ENCODE measurements at places on chromosomes 7 and 10.

DNA sequence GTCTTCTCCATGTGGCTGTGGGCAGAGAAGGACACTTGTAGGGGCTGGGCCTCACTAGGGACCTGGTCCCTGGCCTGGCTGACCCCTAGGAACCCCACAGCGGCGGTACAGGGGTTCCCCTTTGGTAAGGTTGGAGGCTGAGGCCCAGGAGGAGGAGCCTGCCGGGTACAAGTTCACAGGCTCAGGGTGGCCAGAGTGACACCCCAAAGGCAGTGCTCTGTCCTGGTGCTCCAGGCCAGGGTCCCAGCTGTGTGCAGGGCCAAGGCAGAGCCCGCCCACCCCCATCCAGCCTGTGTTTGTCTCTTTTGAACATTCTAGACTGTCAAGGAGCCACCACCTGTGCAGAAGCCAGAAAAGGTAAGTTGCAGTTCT lies 23.3 kb downstream of the ANTXRL start:
- no peak for DNase-seq

DNA sequence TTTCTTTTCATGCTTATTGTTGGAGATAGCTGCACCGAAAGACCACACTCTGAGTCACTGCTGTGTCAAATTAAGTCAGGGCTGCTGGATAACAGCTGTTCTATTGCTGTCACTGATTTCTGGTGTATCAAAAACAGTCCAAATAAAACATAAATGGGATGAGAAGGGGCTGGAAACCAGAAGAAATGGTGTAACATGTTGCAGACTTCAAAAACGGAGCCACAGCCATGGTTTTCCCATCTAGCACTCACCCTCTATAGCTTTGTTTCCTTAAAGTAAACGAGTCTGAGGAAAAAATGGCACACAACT lies 103.3 kb upstream of the DIP2C start:
- no peak for DNase-seq

DNA sequence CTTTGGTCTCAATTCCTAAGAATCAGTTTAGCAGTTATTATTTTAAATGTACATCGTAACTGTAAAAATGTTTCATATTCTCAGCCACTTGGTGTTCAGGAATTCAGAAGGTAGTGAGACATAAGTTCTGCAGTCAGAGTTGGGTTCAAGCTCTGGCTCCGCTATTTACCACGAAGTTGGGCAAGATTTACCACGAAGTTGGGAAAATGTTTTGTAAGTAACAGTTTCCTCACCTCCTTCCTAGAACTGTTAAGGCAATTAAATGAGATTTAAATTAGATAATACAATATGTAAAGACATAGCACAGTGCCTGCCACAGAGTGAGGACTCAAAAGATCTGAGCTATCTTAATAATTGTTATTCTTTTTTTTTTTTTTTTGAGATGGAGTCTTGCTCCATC lies 16.3 kb upstream of the ABLIM1 start:
- no peak for DNase-seq

DNA sequence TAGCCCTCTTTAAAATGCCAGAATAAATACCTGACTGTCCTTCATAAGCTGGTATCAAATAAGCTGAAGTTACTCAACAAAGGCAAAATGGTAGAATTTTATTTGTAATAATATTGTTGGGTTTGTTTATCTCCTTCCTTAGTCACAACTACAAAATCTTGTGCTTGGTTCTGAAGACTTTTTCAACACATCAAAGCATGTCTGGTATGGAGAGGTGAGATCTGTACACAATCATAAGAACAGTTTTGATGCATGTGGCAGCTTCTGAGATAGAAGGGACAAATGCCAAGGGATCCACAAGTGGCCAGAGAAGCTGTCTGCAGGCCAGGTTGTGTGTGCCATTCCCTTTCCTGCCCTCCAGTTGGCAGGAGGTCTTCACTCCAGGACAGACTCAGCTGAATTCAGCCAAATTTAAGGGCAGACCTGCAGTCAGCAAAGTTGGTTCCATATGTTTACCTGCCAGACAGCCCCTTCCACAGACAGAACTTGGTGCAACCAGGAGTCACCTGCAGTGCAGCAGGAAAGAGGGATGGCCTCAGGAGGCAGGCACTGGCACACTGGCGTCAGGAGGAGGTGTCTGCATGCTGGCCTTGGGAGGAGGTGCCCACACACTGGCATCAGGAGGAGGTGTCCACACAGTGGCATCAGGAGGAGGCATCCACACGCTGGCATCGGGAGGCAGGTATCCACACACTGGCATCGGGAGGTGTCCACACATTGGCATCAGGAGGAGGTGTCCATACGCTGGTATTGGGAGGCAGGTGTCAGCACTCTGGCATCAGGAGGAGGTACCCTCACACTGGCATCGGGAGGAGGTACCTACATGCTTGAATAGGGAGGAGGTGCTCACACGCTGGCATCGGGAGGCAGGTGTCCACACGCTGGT lies 93.1 kb upstream of the IKZF1 start:
- no peak for DNase-seq

- DNase-seq, result no peak
Measured at GRCh38 chr7:117839507-117839906, 33.7 kb downstream of the CTTNBP2 start.

GRCh38 chr10:83253011-83253671 lies 886.2 kb upstream of the GHITM start:
- no peak for DNase-seq

- DNase-seq, result no peak
Measured at GRCh38 chr7:133051066-133051465, 30.8 kb downstream of the CHCHD3 start.

GRCh38 chr10:123886292-123886691 lies 5.3 kb downstream of the CPXM2 start:
- DNase-seq, result no peak

- no peak for DNase-seq
Measured at GRCh38 chr10:24462291-24462813, 253.4 kb downstream of the KIAA1217 start.

DNA sequence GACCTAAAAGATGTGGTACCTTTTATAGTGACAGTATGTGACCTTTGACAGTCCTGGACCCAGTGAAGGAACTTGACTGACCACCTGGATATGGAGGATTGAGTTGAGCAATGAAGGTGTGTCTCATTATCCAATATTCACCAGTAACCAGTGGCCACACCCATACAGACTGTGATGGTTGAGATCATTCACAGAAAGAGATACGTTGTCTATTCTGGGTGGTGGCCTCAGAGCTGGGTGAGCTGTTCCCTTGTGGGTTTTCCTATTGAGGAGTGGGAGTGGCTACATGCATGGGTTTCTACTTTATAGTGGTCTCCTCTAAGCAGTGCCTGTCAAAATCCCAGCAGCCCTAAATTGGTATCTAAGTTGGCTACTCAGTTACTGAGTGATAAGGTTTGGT lies 507.4 kb downstream of the SORCS3 start:
- DNase-seq, result no peak

DNA sequence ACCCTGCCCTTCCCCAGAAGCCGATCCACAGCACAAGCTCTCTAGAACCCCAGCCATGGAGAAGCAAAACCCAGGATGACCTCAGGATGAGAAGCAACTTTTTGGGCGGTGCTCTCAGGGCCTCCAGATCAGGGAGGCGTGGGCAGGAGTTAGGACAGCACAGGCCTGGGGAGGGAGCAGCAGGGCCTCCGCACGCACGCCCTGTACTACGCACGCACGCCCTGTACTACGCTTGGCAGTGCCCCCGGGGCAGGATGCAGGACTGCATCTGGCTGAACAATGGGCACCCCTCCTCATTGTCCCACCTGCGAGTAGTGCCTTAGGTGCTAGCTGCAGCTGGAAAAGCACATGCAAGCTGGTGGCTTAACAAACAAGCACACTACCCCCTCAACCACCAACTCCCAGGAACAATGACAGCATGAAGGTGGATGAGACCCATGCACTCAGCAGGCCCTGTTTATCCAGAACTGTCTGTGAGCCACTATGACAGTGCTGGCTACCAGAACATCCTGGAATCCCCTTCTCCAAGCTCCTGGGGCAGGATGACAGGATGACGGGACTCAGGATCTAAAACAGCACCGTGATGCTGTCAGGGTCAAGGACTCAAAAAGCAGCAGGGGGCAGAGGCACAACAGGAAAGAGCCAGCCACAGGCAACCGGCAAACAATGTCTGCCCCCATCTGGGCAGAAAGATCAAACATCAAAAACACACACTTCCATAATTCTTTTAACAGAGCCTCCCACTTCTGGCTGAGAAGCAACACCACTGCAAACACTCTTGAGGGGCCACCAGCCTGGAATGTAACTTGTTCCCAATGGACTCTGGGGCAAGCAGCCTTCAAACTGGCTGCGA lies 11.8 kb downstream of the PODXL start:
- DNase-seq, result no peak

- DNase-seq, result no peak
Measured at GRCh38 chr10:86372784-86373239, 6.2 kb upstream of the GRID1 start.

DNA sequence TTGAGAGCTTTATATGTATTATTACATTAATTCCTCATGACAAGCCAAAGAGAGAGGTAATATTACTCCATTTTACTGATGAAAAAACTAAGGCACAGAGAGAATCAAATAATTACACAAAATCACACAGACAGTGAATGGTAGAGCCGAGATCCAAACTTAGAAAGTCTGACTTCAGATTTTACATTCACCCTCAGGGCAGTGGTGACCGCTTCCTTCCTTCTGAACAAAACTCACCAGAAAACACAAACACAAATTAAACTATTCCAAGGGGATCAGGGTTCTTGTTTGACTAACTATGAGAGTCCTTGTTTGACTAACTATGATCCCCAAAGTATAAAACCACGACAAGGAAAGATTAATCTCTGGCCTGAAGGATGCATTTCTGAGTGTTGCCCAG lies 67.9 kb upstream of the PTN start:
- DNase-seq, result no peak

- no peak for DNase-seq
Measured at GRCh38 chr7:38316733-38317360, 43.4 kb upstream of the TARP start.

GRCh38 chr10:97509120-97509680 lies 10.5 kb downstream of the UBTD1 start:
- DNase-seq, result no peak

GRCh38 chr10:96137567-96137966 lies 7.5 kb downstream of the ZNF518A start:
- DNase-seq, result no peak

- no peak for DNase-seq
Measured at GRCh38 chr7:46739518-46740234, 818.6 kb upstream of the IGFBP3 start.

Data from stimulated activated CD8-positive, alpha-beta memory T cell treated with anti-CD3 and anti-CD28 coated beads, Interleukin-7, amount 100 ng/mL, for 1 hour (primary cell).